ENCODE measurements at places on chromosomes 1 and 21.

DNA sequence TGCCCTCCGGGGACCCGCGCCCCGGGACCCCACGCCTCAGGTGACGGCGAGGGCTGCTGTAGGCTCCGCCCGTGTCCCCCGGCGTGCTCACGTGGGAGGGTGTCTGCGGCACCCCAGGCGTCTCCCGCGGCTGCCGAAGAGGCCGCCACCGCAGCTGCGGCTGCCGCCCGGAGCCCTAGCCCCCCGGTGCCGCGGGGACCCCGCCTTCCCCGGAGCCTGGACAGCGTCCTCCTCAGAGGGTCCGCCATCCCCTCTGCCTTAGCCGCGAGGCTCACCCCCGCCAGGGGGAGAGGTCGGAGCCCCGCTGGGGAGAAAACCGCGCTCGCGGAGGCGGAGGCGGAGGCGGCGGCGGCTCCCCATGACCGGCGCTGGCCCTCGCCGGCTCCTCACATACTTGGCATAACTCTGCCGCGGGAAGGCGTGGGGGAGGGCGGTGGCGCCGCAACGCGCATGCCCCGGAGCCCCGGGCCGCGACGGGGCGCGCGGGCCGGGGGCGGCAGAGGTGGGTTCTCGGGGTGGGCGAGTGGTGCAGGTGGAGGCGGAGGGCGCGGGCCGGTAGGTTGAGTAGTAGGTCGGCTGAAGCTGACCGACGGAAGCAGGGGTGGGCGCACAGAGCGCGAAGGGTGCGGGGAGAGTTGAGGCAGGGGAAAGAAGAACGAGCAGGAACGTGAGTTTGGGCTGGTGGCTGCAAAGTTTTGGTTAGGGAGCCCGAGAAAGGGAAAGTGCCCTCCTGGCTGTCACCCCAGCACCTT lies 700 bp upstream of the SYDE2 start:
- DNase-seq: peak; percentile 60

GRCh38 chr1:214897581-214897980 lies 185.0 kb upstream of the KCNK2 start:
- DNase-seq: no peak

DNA sequence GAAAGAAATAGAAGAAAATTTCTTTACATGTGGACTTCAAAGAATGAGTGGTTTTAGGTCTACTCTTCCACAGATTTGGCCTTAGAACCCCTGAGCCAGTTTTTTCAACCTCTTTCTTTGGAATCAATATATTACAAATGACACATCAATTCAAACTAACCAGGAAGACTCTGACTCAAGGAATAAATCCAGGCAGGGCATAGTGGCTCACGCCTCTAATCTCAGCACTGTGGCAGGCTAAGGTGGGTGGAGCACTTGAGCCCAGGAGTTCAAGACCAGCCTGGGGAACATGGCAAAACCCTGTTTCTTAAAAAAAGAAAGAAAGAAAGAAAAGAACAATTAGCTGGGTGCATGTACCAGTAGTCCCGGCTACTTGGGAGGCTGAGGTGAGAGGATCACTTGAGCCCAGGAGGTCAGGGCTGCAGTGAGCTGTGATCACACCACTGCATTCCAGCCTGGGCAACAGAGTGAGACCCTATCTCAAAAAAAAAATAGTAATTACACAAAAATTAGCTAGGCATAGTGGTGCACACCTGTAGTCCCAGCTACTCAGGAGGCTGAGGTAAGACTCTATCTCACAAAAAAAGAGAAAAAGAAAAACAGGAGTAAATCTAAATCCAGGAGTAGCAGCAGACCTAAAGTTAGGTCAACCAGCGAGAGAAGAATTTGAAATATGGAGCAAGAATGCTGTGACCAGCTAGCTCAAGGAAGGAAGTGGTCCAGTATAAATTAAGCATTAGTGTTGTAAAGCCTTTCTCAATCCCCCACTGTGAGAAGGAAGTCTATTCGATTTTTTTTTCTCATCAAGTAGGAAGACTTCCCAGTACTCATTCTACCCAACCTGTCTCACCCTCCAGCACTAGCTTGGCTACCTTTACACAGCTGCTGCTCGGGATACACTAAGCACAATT lies 1.9 kb downstream of the SORT1 start:
- no peak for DNase-seq

DNA sequence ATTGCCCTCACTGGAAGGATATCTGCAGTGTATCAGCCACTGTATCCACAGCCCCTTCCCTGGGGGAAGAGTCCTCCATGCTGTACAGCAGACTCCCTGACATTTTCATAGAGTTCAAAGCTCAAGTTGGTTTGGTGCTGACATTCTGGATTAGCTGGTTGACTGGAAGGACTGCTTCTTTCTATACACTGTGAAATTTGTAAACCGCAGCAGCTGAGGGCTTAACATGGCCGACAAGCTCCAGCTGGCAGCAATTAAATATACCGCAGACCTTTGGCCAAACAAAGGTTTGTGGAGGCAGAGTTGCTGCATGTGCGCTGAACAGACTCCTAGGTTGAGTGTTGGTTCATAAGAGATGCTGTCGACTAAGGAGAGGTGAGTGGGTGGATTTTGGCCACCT lies 126.4 kb downstream of the DHRS3 start:
- no peak for DNase-seq

DNA sequence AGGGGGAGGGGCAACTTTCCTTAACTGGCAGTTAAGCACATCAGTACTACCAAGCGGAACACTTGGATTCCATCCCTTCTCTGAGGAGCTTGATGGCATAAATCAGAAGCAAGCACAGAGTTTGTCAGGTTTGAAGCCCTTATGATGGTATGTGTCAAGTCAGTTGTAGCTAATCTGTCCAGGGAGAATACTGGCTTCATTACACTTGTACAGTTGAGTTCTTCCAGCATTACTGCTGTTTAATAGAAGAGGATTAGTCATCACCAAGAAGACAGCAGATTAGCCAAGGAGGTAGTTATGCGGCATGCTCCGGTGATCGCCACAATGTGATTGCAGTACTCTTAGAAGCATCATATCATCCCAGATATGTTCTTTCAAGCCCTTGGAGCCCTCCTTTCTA lies 2.1 kb upstream of the TDRD5 start:
- DNase-seq: no peak

- no peak for DNase-seq
Measured at GRCh38 chr1:104765085-104765484, 1015.4 kb downstream of the AMY1C start.

DNA sequence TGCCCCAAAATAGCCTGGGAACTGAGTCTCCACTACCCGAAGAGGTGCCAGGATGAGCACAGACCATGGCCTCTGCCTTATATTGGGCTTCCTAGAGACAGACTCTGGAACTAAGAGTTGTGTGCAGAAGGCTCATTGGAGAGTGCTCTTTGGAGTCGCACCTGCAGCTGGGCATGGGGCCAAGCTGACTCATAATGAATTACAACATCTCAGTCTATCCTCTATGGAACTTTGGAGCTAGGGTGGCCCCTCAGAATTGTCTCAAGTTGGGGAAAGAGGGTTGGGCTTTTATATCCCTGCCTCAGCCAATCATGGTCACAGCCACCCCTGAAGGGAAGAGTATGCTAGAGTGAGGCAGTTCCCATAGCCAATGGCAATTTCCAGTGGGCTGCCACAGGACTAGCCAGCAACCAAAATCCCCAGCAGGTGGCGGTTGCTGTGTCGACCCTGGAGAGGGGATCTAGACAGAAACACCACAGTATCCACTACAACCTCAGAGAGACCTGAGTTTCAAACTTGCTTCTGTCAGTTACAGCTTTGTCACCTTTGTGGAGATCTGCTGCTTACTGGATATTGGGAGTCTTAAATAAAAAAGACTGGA lies 93.8 kb downstream of the DMRTA2 start:
- no peak for DNase-seq

- DNase-seq: no peak
Measured at GRCh38 chr1:113975211-113975895, 3.9 kb upstream of the OLFML3 start.

DNA sequence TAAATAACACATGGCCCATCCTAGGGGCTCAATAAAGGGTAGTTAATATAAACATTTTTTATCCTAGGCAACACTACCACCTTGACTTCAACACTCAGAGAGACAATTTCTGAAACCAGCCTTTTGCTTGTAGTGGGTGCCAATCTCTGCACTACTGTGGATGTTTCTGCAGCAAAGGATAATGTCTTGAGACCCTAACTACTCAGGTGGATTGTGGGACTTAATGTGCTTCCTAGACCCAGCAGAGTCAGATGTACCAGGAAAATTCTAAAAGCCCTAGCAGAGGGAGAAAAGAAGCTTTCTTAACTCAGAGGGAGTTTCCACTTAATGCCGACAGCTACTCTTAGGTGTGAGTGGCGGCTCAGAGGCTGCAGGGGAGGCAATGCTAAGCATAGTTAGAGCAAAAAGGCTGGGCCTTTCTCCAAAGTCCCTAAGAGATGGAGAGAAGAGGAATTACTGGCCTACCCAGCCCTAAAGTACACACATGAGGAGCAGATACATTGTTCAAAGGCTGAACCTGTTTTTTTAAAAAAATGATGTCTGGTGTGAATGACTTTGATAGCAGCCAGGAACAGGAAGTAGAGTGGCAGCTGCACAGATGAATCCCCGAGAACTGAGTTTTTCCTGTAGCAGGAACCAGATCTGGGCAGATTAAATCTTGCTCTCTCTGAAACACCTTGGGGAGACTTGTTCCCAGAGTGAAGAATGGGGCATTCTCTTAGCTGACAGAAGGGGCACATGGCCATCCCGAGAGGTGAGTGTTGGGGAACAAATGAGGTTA lies 33.5 kb upstream of the ABCD3 start:
- DNase-seq: no peak

All from hypothalamus (tissue), 51 donors.